ENCODE measurements at places on chromosomes 16 and 17.

GRCh38 chr17:29640981-29641642, 18.4 kb upstream of the CORO6 start:
- DNase-seq, result no peak

- peak; percentile 72 for DNase-seq
Observed at GRCh38 chr17:77802811-77803220, 155.7 kb upstream of the TNRC6C start.

- no peak for DNase-seq
Observed at GRCh38 chr17:50276588-50277356, 2.5 kb downstream of the TMEM92 start.

DNA sequence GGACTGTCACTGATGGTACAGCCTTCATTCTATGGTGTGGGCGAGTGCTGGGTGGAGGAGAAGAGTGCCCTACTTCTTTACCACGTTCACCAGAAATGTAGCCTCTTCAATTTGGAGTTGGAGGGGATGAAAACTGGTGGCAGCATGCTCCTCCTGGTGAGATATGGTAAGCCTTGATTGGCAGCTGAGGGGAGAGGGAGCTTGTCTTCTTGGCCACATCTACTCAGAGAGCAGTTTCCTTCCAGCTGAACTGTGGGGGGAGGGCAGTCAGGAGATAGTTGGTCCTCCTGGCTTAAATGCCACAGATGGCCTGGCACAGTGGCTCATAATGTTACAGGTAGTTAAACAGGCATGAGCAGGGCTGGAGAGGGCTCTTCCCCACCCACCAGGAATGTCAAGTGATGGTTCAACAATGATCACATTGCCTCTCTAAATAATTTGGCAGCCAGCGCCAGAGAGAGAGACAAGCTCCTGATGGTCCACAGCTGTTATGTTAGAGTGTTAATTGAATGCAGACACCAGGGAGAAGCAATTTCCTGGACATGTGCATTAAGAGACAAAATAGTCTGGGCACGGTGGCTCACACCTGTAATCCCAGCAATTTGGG, 9.0 kb upstream of the MAPK3 start:
- peak; percentile 75 for DNase-seq

DNA sequence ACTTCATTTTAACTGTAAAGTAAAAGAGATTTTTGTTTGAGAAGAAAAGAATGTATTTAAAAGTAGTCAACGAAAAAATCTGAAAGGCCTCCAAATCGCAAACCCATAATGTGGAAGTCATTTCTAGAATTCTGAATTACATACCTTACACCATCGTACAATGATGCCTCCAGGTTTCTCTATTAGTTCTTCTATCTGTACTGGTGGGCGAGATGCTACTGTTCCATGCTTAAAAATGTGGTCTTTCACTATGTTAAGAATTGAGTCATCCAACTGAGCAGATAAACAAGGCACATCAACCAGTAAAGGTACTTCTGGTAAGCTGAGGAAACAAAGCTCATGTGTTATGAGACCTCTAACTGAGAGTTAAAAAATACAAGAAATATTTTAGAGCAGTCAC, 28.5 kb downstream of the CRLF3 start:
- DNase-seq, result no peak

GRCh38 chr16:47719713-47720112, 258.6 kb downstream of the PHKB start:
- DNase-seq, result no peak

GRCh38 chr16:68590201-68590994, 51.3 kb downstream of the ZFP90 start:
- no peak for DNase-seq

DNA sequence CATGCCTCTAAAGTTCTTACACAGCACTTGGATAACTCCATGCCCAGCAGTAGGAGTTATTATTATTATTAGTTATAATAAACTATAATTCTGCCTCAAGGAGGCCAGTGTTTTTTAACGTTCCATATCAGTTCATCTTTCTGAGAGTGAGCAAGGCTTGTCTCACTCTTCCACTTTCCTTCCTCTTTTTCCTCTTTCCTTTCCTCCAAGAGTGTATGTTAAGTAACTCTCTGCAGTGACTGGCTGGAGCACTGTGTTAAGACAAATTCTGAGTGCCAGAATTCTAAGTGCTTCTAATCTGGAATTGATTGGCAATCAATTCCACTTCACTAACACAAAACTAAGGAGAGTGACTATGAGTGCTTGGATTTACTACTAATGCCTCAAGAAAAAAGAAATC, 16.4 kb downstream of the CLEC19A start:
- DNase-seq, result no peak

DNA sequence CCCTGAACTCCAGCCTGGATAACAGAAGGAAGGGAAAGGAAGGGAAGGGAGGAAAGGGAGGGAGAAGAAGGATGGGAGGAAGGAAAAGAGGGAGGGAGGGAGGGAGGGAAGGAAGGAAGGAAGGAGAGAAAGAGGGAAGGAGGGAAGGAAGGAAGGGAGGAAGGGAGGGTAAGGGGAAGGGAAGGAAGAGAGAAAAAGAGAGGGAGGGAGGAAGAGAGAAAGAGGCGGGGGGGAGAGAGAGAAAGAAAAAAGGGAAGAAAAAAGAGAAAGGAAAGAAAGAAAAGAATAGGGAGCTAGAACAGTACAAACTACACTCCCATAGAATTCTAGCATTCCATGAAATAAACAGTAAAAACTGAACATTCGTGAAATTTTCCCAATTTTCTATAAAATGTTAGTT, 23.1 kb upstream of the TRIM37 start:
- no peak for DNase-seq

- no peak for DNase-seq
Observed at GRCh38 chr17:28076144-28076543, 33.7 kb downstream of the NLK start.

GRCh38 chr17:26731005-26731921, 562.7 kb upstream of the WSB1 start:
- no peak for DNase-seq

GRCh38 chr17:58376472-58377000, 24.5 kb upstream of the SUPT4H1 start:
- DNase-seq, result no peak

- DNase-seq, result peak; percentile 95
Observed at GRCh38 chr17:28902819-28903545, at the start of gene DHRS13. DHRS13 (minus strand) TSS chr17:28903079; CDS start chr17:28902944, 135 bp downstream.

DNA sequence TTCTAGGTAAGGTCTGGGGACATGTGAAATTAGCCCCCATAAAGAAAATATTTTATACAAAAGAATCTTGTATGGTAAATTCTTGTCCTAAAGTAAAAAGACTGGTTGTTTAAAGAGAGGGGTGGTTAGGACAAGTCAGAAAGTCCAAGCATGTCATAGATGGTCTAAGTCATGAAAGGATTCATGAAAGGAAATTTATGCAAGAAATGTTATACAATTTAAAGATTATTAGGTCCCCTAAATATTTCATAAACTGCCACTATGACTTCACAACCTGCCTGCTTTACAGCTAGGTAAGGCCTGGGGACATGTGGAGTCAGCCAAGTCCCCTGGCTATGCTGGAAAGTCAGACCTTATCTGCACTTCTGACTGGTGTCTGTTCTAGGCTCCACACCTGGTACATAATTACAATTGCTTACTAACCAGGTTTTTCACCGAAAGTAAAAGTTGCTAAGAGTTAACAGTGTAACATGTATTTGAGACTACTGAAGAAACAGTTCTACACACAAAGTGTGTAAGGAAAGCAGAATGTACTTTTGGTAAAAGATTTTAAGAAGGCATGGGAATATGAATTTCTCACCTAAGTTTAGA, 17.0 kb downstream of the N4BP1 start:
- no peak for DNase-seq

- DNase-seq, result no peak
Observed at GRCh38 chr16:71338193-71338592, 20.3 kb upstream of the CALB2 start.

DNA sequence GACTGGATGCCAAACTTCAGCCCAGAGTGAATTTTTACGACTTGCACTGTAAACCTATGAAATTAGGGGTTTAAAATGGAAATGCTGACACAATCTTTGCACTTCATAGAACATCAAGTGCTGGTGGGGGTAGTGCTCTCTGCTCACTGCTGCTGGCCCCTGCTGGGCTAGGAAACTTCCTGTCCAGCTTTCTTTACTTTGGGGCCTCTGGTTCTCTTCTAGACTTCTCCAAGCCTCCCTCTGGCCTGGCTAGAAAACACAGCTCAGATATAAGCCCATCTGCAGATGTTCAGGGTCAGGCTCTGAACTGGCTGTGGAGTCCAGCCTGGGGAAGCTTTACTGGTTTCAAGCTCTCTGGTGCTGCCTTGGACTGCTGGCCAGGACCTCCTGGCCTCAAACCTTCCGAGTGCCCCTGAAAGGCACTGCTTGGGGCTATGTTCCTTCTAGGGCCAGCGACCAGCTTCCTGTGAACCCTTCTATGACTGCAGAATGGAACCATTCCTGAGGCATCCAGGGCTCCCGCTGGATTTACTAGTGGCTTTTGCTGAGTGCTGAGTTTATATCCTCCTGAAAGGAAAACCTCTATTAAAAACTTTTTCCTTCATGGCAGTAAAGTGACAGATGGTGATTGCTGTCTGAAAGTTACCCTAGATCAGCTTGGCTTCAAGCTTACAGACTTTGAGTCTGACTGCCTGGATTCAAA, 59.4 kb downstream of the TBX4 start:
- DNase-seq, result no peak

DNA sequence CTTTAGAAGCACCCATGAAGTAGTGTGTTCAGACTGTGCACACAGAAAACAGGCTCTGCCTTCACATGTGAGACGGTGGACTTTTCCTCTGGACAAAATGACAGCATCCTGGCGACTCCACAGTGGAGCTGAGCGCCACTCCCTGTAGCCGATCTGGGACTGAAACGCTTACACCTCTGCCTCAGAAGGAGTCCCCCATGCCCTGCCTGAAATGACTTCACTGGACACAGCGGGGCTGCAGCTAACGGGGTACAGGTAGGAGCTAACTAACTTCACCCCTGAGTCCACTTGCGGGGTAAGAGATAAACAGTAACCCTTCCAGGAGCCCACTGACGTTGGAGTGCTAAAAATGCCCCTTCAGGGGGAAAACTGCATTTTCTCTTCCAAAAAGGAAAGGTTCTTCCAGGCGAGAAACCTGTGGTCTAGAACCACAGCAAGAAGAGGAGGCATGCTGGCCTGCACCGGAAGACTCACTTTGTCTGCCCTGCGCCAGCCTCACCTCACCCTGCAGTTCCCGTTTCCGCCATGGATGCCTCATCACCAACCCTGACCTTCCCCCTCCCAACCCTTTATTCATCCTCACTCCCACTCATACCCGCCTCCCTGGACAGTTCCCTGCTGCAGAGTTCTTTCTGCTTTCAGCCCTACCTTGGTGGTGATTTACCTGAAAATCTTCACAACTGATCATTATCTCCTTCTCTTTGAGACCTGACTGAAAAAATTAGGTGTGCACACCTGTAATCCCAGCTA, 19.4 kb upstream of the ENDOV start:
- no peak for DNase-seq

GRCh38 chr16:85750827-85751697, at the start of gene C16orf74:
C16orf74 (minus strand) TSS chr16:85751096; CDS start chr16:85735217, 15,879 bp downstream.
- DNase-seq, result peak; percentile 30

DNA sequence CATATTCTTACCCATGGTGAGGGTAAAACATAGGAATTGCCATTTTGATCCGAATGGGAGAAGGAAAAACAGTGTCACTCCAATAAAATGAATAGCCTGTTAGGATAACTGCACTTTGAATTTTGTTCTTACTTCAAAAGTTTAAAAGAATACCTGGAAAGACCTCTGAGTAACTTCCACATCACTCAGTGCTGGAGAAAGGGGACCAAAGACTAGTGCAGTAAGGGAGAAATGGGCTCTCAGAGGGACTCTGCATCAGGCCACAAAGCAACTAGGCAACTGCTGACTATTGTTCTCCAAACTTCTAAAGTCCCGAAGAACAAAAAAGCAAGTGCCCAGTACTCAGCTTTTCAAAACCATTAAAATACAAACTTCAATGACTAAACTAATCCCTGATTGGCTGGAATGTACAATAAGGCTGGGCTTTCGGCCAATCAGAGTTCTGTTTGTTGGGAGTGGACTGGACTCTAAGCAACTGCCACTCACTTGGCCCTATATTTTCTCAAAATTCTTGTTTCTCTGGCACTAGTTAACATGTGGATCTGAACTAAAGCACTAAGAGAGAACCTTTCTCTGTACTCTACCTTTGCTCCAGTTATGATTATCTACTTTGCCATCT, 6.2 kb downstream of the DNAJC7 start:
- no peak for DNase-seq

GRCh38 chr16:68781784-68782183, 44.7 kb downstream of the CDH1 start:
- DNase-seq, result no peak

DNA sequence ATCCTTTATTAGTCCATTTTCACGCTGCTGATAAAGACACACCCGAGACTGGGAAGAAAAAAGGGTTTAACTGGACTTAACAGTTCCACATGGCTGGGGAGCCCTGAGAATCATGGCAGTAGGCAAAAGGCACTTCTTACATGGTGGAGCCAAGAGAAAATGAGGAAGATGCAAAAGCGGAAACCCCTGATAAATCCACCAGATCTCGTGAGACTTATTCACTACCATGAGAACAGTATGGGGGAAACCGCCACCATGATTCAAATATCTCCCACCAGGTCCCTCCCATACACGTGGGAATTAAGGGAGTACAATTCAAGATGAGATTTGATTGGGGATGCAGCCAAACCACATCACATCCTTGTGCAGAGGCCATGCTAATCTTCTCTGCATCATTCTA, 35.0 kb upstream of the BCAR1 start:
- no peak for DNase-seq

- no peak for DNase-seq
Observed at GRCh38 chr16:3131755-3132377, 3.0 kb upstream of the ZNF213 start.

- no peak for DNase-seq
Observed at GRCh38 chr16:89458967-89459366, 31.4 kb downstream of the ANKRD11 start.

- DNase-seq, result no peak
Observed at GRCh38 chr16:11471548-11471947, 115.2 kb downstream of the LITAF start.

GRCh38 chr17:29914819-29915537, 15.1 kb downstream of the SSH2 start:
- DNase-seq, result no peak

GRCh38 chr17:3828151-3828851, 17.7 kb downstream of the NCBP3 start:
- peak; percentile 65 for DNase-seq

DNA sequence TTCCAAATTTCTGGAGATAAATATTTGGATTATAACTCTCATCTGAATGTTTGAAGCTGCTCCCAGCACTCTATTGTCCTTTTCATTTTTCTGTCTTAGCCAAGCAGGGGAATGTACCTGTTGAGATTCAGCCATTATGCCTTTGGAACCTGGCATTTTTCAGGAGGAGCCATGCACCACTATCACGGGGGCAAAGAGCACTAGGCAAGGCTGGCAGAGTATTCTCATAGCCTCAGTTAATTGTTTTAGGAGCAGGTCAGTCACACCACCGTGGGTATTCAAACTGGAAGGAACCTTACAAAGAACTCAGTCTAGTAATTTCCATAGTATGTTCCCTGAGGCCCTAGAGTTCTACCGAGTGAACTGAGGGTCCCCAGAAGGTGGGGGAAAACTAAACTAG, 348.9 kb downstream of the TMEM114 start:
- DNase-seq, result no peak

- DNase-seq, result peak; percentile 35
Observed at GRCh38 chr16:16120044-16120381, 103.3 kb downstream of the ABCC6 start.

- no peak for DNase-seq
Observed at GRCh38 chr17:72208832-72209231, 88.0 kb downstream of the SOX9 start.

GRCh38 chr16:12330946-12331345, 354.4 kb downstream of the SNX29 start:
- no peak for DNase-seq
